ENCODE measurements at places on chromosomes 13 and 19.

DNA sequence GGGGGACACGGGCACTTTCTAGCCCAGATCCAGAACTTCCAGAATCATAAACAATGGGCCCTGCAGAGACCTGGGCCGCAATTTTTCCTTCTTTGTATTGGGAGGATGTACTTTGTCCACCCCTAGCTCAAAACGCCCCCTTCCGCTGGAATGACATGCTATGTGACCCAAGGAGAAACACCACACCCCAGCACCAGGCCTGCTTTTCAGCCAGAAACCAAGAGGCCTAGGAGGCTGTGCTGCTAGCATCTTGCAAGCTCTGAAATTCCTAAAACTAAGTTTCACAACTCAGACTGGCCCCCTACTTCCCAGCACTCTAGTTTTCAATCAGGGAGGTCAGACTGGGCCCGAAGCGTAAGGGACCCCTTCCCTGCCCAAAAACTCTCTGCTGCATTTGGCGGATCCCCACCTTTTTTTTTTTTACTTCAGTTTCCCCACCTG is 538 bp downstream of the LSM4 start:
- DNase-seq: no peak

- DNase-seq: no peak
Observed at GRCh38 chr13:114103801-114104654, 28.4 kb downstream of the RASA3 start.

DNA sequence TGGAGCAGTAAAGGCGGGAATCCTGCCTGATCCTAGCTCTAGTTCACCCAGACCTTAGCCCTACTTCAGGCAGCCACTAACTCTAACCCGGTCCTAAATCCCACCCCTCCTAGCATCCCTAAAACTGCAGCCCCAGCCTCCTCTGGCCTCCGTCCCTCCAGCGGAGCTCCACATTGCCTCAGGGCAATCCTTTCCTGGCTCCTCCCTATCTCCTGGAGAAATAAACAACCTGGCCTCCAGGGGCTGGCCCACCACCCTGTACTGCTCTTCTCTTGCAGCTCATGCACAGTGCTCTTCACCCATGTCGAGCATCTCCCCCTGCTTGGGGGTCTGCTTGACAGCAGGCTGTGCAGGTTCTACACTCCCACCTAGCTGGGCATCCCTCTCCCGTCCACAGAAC is 6.7 kb downstream of the POU2F2 start:
- DNase-seq: no peak

DNA sequence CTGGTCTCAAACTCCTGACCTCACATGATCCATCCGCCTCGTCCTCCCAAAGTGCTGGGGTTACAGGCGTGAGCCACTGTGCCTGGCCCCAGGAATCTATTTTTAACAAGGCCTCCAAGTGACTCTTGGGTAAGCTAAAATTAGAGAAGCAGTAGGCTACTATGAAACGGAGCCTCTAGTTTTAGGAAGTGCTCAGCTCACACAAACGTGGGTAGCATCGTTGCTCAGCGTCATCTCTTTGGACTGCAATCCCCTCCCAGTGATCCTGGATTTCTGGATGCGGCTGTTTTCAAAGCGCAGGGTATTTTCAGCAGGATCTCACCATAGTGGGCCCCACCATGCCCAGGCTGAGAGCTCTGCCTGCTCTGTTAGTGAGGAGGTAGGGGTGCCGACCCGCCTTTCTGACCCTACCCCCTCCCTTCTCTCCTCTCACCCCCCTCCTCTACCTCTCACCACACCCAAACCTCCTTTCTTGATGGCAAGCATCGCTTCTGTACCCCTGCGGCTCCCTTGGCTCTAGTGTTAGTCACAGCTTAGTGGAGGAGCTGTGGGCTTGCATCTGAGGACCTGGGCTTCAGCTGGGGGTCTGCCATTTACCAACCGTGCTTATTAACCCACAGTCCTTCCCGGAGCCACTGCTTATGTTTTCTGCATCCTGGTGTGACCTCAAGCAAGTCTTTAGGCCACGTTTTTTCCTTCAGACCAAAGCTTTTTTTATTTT is 34.2 kb downstream of the GJA3 start:
- no peak for DNase-seq

DNA sequence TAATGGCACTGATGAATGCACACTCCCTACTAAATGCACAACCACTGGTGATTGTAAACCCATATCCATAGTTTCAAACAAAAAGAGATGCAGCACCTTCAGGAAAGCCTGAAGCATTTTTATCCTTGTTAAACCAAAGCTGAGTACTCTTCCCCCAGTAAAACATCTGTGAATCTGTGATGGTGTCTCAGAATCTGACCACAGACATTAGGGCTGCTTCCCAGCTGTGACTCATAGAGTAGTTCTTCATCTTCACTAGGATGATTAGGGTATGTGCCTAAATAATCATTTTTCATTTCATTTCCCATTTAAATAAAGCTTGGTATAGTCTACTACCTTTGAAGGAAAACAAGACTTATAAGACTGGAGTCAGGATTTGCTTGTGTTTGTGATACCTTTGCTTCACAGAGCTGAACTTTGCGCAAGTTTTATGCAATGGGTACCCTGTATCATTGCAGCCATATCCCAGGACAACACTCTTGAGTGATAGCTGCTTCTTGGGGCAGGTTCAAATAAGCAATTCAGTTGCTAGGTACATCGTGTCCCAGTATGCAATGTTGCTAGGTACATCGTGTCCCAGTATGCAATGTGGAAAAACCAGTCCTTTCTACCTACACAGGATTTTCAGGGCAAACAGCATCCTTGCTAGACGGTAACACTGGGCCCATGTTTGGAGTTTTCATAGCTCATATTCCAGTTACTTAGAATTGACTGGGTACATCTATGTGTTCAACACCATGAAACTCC is 277.1 kb downstream of the IRS2 start:
- DNase-seq: no peak

Data from GOT3 (cell line).